ENCODE measurements at places on chromosomes 16 and 17.

- no peak for DNase-seq
Measured at GRCh38 chr17:63533433-63534077, 10.4 kb downstream of the KCNH6 start.

DNA sequence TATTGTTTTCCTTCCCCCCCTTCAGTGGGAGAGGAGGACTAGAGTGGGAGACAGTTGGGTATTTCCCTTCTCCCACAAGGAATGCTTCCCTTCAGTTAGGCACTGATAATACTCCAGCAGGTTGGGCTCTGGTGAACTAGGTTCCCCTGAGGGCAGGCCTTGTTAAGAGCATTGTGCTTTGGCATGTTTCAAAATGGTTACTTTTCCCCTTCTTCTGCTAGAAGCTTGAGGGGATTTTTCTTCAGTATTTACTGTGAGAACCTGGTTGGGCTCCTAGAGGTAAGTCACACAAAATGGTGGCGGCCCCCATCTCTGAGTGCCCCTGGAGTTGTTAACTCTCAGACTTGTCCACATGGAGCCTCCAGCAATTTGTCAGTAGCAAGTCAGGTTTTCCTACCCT, 156.2 kb downstream of the CYB561 start:
- no peak for DNase-seq

DNA sequence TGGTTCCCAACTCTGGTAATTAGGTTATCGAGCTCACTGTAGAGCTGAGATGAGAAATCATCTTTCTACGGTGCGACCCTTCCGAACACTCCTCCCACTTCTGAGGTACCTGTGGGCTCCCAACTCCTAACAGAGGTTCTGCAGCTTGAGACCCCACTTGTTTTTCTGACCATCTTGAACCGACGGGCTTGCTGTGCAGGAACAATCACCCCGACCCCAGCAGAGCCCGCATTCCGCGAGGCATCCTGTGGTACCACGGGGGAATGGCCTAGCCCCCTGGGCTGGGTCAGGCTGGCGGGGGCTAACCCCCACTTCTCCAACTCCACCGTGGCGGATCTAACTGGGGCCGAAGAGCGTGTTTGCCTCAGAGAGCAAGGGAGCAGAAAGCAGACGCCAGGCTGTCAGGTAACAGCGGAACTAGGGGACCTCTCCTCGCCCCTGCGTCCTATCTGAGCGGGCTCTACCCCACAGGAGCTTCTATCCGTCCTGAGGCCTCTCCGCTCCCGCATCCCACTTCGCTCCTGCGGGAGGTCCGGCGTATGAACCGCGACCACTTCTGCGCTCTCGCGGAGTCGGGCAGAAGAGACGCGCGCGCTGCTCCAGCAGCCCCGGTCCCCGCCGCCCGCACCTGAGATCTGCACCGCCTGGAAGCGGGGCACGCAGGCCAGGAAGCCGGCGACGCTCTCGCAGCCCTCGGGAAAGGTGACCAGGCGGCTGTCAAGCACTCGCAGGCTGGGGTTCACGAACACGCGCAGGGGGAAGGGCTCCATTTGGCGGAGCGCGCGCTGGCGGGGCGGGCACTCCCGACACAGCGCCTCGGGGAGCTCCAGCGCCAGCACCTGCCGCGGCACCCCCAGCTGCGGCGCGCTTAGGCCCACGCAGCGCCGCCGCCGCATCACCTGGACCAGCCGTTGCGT, 761 bp downstream of the PDF start:
- no peak for DNase-seq

GRCh38 chr17:79803997-79804855, 7.3 kb upstream of the CBX8 start:
- DNase-seq = no peak

DNA sequence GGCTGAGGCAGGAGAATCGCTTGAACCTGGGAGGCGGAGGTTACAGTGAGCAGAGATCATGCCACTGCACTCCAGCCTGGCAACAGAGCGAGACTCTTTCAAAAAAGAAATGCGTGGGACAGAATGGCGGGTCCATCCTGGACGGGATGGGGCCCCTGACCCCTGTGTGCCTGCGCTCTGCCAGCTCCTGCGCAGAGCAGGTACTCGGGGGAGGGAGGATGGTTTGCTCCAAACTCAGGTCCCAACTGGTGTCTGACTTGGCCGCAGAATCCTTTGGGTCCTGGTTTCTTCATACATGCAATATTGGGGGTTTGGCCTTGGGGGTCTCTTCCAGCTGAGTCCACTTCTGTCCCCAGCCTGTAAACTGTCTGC, 10.4 kb downstream of the CHMP6 start:
- no peak for DNase-seq

- DNase-seq = no peak
Measured at GRCh38 chr17:75664099-75664549, 2.8 kb downstream of the RECQL5 start.

DNA sequence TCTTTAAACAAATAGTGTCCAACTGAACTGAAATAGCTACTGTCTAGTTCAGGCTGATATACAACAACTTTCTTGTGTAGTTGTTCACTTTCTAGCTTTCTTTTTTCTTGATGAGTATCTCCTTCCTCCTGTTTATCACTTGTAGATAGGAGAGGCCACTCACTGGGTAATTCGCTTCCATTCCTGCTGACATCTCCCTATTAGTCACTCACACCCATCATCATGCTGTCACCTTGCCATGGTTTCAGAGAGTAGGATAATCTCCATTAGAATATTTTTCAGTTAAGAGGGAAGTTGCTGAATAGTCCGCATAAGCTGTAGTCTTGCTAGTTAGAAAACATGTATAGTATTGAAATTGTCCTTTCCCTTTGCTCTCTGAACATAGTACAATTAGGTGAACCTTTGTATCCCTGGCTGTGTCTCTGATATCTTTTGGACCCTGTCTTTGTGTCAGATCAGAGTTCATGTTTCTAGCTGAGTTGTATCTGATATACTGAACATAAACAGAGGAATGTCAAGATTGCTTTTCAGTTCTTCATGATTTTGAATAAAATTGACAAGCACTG, 64.4 kb upstream of the RASL10B start:
- no peak for DNase-seq

- DNase-seq = no peak
Measured at GRCh38 chr17:45873728-45874127, 20.6 kb upstream of the MAPT start.

DNA sequence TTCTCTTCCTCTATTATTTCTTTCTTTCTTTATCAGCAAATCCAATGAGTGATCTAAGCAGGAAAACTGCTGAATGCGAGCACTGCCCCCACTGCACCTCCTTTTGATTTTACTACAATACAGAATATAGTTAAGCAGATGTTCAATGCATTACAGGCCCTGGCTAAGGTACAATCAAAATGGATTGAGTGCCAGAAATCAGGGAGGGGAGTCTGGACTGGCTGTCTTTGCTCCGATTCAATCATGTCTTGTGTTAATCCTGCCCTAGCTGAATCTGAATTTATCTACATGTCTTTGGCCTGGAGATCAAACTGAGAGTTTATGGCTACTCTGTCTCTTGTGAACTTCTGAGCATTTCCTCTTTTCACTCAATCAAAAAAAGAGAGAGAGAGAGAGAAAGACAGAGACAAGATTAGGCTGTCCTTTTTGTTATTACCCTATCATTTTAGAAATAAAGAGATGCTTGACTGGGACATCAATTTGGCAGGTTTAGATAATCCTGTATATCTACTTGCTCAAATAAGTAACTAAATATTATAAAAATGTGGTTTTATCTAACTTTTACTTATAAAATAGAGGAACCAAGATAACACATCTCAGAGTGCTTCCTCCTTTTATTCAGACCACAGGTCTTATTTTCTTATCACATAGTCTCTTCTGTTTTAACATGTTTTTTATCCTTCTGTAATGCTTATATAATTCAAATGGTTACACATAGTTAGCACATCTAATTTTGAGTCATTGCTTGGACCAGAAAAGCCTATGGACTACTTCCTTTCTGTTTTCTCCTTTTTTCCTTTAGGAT, 656.2 kb downstream of the KCNJ2 start:
- no peak for DNase-seq

DNA sequence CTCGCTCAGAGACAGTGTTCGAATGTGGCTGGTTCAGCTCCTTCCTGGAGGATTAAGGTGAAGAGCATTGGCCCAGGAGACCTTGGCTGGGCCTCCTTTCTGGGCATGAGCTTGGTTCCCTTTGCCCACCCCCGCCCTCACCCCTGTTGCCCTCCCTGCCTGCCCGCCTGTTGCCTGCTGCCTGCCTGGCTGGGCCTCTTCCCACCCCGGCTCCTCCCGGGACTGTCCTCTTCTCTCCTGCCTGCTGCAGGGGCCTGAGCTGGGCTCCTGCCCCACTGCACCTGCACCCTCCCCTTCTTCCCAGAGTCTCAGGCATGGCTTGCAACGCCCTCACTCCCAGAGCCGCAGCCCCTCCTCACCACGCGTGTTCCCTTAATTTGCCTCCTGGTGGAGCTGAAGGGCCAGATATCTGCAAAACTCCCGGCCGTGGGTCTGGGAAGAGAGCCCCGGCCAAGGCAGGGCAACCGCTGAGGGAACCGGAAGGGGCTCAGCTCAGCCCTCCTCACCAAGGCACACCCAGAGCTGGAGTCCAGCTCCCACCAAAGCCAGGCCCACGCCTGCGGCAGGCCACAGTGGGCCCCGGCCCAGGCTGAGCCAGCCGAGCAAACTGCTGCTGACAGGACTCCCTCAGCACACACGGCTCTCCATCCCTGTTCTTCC, 31.2 kb downstream of the MNT start:
- no peak for DNase-seq

Data from D721Med (cell line).